ENCODE measurements at places on chromosomes 1 and 21.

DNA sequence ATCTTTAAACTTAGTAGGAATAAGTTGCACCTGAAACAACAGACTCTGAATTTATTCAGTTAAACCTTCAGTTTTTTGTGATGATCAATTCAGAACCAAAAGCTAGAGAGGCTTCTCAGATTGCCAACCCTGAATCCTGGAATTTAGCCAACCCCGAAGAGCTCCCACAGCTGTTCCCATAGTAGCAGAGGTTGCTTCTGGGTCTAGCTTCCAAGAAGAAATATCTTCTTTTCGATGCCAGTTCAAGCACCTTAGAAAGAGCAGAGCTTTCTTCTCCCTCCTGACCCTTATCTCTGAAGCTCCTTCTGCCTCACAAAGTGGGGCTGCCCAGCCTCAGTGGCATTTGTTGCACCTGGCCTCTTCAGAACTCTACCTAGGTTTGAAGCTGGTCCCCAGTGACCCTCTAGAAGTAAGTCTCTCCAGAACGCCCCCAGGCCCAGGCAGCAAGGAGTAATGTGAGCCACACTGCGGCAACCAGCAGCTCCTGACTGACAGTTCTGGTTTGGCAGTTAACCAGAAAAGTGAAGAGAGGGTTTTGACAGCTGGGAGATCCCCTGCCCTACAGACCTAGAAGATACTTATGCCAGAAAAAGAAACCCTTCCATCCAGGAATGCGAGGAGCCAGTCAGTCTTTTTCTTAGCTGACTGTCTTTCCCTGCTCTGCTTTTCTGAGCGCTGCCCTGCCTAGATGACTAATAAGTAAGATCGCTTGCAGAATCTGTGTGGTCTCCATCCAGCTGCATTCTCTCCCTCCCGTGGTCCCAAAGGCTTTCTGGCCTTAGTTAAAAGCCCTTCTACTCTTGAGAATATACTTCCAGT lies 165.9 kb downstream of the ADGRL4 start:
- DNase-seq = no peak

- no peak for DNase-seq
These were observed 528.5 kb downstream of the ADGRL2 start for GRCh38 chr1:82329226-82329625.

DNA sequence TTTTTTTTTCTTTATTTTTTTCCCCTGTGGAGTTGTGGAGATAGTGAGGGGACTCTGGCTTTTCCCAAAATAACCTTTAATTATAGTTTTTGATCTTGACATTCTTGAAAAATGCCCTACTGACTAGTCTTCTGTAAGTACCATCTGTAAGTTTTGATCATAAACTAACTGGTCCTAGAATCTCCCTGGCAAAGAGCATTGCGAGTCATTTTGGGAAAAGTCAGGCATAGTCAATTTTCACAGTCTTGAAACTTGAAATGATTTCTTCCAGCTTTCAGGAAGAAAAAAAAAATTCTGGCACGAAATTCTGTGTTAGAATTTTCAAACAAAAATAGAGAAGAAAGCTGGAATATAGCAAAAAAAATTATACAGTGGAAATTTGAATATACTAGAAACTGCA lies 181.2 kb upstream of the SNX7 start:
- no peak for DNase-seq

DNA sequence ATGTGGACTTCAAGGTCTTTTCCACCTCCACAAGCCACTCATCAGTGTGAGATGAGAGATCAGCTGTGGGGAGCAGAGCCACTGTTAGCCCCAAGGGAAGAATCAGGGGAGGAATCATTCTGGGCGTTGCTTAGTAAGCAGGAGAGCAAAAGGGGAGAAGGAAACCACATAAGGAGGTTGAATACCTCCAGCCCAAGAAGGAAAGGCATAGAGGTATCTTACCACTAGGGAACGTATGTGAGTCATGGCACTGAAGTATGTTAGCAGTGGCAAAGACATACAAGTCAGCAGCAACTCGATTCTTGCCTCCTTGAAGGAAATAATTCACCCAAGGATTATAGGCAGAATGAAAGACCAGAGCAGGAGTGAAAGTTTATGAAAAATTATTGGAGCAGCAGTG lies 31.6 kb upstream of the SLC5A9 start:
- no peak for DNase-seq

- no peak for DNase-seq
These were observed 9.0 kb downstream of the MYOM3 start for GRCh38 chr1:24102961-24103360.

DNA sequence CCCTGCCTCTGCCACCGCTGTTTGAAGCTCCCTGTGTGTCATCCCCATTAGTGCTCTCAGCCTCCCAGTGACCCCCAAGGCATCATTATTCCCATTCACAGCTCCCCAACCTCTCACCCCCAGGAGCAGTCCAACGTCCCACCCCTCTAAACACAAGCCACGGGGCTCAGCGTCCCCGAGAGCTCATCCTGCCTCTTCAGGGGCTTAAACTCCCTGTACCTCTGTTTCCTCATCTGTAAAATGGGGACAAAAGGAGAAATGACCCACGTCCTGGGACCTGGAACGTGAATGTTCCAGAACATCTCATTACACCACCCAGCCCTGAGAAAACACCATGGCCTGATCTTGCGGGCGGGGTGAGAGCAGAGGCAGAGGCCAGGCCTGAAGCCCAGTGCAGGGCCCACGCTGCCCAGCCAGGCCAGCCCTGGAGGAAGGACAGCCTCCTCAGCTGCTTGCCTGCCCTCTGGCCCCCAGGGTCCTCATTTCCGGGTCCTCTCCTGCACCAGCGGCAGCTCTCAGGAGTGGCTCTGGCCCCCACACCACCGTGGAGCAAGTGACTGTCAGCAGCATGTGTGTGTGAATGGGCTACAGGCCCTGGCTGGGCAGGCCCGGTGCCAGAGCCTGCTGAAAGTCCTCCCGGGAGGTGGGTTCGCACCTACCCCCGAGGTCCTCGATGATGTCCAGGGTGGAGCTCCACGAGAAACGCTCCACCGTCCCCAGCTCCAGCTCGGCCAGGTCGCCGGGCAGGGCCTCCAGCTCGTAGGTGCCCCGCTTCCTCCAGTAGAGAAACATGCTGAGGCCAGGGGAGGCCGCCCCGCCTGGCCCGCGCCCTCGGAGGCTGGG lies 14.1 kb upstream of the PLEKHG5 start:
- DNase-seq = no peak

DNA sequence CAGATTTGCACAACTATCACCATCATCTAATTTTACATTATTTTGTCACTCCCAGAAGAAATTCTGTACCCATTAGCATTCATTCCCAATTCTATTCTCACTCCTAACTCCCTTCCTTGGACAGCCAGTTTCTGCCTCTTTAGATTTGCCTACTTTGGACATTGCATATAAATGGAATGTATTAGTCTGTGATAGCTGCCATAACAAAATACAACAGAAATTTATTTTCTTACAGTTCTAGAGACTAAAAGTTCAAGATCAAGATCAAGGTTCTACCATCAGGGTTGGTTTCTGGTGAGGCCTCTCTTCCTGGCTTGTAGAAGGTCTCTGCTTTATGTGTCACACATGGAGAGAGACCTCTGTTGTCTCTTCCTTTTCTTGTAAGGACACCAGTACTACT lies 61.9 kb downstream of the ALG6 start:
- no peak for DNase-seq

GRCh38 chr1:202149566-202149965 lies 5.0 kb upstream of the ARL8A start:
- no peak for DNase-seq

GRCh38 chr1:18707696-18708257 lies 77.1 kb downstream of the PAX7 start:
- DNase-seq = no peak

- no peak for DNase-seq
These were observed 39.7 kb downstream of the NUP210L start for GRCh38 chr1:154115180-154115579.

GRCh38 chr1:158037008-158037865 lies 43.8 kb downstream of the KIRREL1 start:
- no peak for DNase-seq

- DNase-seq = no peak
These were observed 825 bp upstream of the DPH5 start for GRCh38 chr1:101026430-101026788.
